ENCODE measurements at places on chromosomes 2 and 18.

- H3K4me1 ChIP-seq = no peaks in the 10 kb centered on the region
- H3K27ac ChIP-seq = no peak overlapping the region
- H3K36me3 ChIP-seq = no peaks in the 10 kb centered on the region
- H3K27me3 ChIP-seq = no peaks in the 10 kb centered on the region
- no peak for DNase-seq
Observed at GRCh38 chr18:46728219-46728930, 28.5 kb downstream of the ST8SIA5 start.

DNA sequence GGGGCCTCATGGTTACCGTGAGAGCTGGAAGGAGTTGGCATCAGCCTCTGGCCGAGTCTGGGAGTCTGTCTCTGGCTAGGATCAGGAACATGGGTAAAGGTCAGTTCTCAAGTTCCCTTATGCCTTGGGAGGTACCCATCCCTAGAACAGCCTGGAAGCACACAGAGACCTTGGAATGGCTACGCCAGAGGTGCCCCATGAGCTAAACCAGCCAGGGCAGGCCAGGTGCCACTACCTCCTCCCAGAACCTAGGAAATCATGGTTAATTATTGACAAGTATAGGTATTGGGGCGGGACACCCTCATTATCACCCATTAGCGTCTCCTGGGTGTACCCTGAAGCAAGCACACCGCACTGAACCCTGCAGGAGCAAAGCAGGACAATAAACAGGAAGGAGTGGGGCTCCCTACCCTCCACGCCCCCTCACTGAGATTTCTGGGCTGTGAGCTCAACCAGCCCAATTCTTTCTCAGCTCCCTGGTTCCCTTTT, 3.0 kb upstream of the ASPRV1 start:
- no peaks in the 10 kb centered on the region for H3K27me3 ChIP-seq
- no peak overlapping the region for H3K4me3 ChIP-seq
- no peaks in the 10 kb centered on the region for H3K4me1 ChIP-seq

- no peak for DNase-seq
- no peak overlapping the region for H3K27ac ChIP-seq
- no peaks in the 10 kb centered on the region for H3K27me3 ChIP-seq
- no peak overlapping the region for H3K4me3 ChIP-seq
- no peaks in the 10 kb centered on the region for H3K36me3 ChIP-seq
Observed at GRCh38 chr2:12930391-12930790, 213.7 kb downstream of the TRIB2 start.

GRCh38 chr2:479490-480176, 191.7 kb upstream of the ALKAL2 start:
- no peaks in the 10 kb centered on the region for H3K4me1 ChIP-seq
- H3K27me3 ChIP-seq = no peaks in the 10 kb centered on the region
- H3K4me3 ChIP-seq = no peak overlapping the region
- no peak for DNase-seq
- no peak overlapping the region for H3K27ac ChIP-seq
- no peaks in the 10 kb centered on the region for H3K36me3 ChIP-seq

DNA sequence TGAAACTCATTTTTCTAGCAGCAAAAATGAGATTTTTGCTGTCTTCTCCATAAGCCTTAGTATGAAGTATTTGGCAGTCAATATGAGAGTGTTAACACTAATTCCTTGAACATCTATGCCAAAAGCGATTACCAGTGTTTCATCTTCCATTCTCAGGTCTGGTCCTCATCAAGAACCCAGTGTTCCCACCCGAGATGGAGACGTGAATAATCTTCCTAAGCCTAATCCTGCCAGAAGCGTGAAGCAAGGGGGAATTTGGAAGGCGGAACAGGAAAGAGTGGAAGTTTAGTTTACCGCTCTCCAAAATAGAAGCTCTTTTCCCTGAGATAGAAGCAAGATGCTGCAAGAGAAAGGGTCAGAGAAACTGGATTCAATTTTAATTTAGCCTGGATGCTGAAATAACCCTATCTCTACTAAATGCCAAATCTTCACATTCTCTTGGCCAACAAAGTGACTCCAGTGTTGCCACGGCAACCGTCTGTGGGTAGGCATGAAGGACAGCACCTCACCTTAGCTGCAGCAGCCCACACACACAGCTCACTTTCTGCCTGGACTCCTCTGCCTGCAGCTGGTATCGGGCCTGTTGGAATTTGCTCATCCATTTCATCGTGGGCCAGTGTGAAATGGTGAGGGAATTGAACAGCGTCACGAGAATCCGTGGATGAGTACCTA, 711.1 kb downstream of the CBLN2 start:
- DNase-seq = no peak
- no peak overlapping the region for H3K4me3 ChIP-seq
- H3K27me3 ChIP-seq = no peaks in the 10 kb centered on the region
- H3K4me1 ChIP-seq = no peaks in the 10 kb centered on the region

- H3K27me3 ChIP-seq = no peaks in the 10 kb centered on the region
- H3K27ac ChIP-seq = no peak overlapping the region
- no peaks in the 10 kb centered on the region for H3K4me1 ChIP-seq
- no peaks in the 10 kb centered on the region for H3K36me3 ChIP-seq
- no peak overlapping the region for H3K4me3 ChIP-seq
- no peak for DNase-seq
Observed at GRCh38 chr2:57397550-57398360, 648.9 kb upstream of the VRK2 start.

- no peaks in the 10 kb centered on the region for H3K27me3 ChIP-seq
- peaks cover 15% of the 10 kb centered on the region for H3K4me1 ChIP-seq
- H3K4me3 ChIP-seq = peak overlapping the region; percentile 81
Observed at GRCh38 chr18:35343488-35343935, 708 bp downstream of the ZNF24 start.

GRCh38 chr2:61438670-61439069, 32.2 kb downstream of the USP34 start:
- no peak overlapping the region for H3K27ac ChIP-seq
- no peak for DNase-seq
- no peaks in the 10 kb centered on the region for H3K36me3 ChIP-seq
- H3K27me3 ChIP-seq = no peaks in the 10 kb centered on the region
- H3K4me3 ChIP-seq = no peak overlapping the region

DNA sequence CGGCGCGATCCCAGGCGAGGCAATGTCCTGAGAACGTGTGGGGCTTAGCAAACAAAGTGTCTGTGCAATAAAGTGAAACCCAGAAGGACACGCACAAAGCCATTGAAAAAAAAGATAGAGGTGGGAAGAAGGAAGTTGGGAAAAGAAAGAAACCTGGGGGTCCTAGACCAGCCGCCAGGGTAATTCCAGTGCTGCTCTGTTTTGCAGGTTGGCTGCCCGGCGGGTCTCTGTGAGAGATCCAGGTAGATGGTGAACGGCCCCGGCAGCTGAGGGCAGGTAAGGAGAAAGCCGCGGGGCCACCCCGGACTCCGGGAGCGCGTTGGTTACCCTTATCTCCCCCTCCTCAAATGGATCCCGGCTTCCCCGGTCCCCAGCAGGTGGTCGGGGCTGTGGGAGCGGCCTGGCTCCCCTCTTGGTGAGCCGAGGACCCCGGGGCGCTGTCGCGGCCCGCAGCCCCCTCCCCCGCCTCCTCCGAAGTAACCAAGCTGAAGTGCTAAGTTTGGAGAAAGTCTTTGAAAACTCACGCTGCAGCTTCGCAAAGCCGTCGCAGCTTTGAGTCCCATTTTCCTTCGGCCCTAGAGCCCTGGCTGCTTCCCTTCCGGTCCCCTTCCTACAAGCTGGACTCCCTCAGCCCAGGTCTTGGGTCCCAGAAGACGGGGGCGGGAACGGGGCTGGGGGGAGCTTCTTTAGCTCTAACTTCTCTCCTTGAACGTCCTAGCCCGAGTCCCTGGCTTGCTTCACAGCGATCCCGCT, 588 bp downstream of the OTX1 start:
- H3K36me3 ChIP-seq = no peaks in the 10 kb centered on the region
- H3K4me1 ChIP-seq = 0 out of 2 replicates have a peak, but pooled peaks cover 6% of the 10 kb centered on the region
- H3K4me3 ChIP-seq = peak overlapping the region; percentile 59
- DNase-seq = peak; percentile 45

DNA sequence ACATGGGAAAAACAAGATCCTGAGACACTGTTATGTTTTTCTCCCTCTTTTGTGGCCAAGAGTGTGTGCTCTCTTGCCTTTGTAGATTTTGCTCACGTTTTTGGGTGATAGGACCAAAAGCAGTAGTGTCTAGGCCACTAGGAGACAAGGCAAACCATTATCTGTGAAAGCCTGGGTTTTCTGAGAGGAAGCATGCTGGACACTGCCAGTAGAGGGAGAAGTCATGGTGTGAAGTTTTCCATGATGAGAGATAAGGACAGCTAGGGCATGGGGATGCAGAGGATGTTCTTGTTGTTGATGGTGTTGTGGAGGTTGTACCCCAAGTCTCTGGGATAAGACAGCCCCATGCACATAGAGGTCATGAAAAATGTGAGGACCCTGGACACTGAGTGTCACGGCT, 285.3 kb downstream of the SOX11 start:
- no peaks in the 10 kb centered on the region for H3K36me3 ChIP-seq
- H3K4me3 ChIP-seq = no peak overlapping the region
- H3K27ac ChIP-seq = no peak overlapping the region
- no peaks in the 10 kb centered on the region for H3K4me1 ChIP-seq
- DNase-seq = no peak
- H3K27me3 ChIP-seq = no peaks in the 10 kb centered on the region

DNA sequence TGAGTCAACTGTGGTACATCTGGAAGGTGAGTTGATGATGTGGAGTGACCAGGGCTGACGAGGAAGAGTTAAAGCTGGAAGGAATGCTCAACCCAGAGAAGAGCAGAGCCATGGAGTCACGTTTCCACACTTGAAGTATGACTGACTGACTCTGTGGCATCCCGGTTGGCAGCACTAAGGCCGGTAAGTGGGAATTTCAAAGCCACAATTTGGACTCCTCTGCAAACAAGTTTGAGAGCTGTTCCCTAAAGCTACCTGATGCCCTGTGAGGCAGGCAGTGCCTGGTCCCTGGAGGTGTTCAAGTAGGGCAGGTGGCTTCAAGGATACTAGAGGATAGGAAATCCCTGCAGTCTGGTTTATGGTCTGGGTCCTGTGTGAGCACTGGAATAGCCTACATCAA, 69.3 kb upstream of the ITGB6 start:
- no peaks in the 10 kb centered on the region for H3K27me3 ChIP-seq
- H3K27ac ChIP-seq = no peak overlapping the region
- H3K36me3 ChIP-seq = peaks cover 39% of the 10 kb centered on the region
- H3K4me3 ChIP-seq = no peak overlapping the region
- DNase-seq = no peak
- H3K4me1 ChIP-seq = peaks cover 14% of the 10 kb centered on the region

DNA sequence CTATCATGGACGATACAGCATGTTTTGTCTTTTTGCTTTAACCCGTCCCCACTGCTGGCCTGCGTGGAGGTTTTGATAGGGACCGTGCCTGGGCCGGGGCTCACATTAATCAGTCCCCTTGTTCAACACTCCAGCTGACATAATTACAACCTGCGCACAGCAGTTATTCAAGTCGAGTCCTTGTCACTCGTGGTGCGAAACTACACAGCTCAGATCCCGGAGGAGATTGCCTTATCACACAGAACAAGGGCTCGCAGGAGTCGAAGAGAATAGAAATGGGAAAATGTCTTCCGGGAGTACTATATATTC, 304.4 kb downstream of the ZNF407 start:
- H3K4me1 ChIP-seq = peaks cover 3% of the 10 kb centered on the region
- no peak overlapping the region for H3K27ac ChIP-seq
- H3K27me3 ChIP-seq = no peaks in the 10 kb centered on the region
- H3K4me3 ChIP-seq = no peak overlapping the region
- no peak for DNase-seq

DNA sequence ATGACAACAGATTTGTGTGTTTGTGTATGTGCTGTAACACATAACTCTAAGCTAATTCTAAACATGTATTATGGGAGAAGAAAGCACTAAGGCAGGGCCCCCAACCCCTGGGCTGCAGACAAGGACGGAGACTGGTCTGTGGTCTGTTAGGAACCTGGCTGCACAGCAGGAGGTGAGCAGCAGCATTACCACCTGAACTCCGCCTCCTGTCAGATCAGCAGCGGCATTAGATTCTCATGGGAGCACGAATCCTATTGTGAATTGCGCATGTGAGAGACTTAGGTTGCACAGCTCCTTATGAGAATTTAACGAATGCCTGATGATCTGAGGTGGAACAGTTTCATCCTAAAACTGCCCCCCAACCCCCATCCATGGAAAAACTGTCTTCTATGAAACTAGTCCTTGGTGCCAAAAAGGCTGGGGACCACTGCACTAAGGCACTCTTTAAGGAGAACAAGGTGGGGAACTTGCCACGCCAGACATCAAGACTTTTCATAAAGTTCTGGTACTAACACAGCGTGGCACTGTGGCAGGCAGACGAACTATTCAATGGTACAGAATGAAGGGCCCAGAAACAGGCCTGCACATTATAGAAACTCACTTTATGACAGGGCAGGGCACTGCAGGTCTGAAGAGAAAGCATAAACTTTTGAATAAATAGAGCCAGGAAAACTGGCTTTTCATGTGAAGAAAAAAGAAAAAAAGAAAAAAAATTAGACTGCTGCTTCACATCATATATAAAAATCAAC, 14.0 kb downstream of the REEP1 start:
- DNase-seq = no peak
- H3K27me3 ChIP-seq = no peaks in the 10 kb centered on the region
- H3K36me3 ChIP-seq = no peaks in the 10 kb centered on the region
- H3K27ac ChIP-seq = no peak overlapping the region
- H3K4me1 ChIP-seq = no peaks in the 10 kb centered on the region

- no peak overlapping the region for H3K27ac ChIP-seq
- H3K4me1 ChIP-seq = no peaks in the 10 kb centered on the region
- H3K4me3 ChIP-seq = no peak overlapping the region
- H3K36me3 ChIP-seq = no peaks in the 10 kb centered on the region
- DNase-seq = no peak
Observed at GRCh38 chr18:9454061-9454703, 21.1 kb upstream of the RALBP1 start.

GRCh38 chr2:182921234-182921633, 54.8 kb upstream of the FRZB start:
- H3K4me3 ChIP-seq = no peak overlapping the region
- peaks cover 65% of the 10 kb centered on the region for H3K36me3 ChIP-seq
- no peaks in the 10 kb centered on the region for H3K27me3 ChIP-seq
- DNase-seq = no peak
- peaks cover 24% of the 10 kb centered on the region for H3K4me1 ChIP-seq
- H3K27ac ChIP-seq = no peak overlapping the region

- no peaks in the 10 kb centered on the region for H3K27me3 ChIP-seq
- no peak overlapping the region for H3K4me3 ChIP-seq
- H3K27ac ChIP-seq = no peak overlapping the region
- no peak for DNase-seq
- peaks cover 6% of the 10 kb centered on the region for H3K4me1 ChIP-seq
Observed at GRCh38 chr2:240451108-240451611, 15.7 kb downstream of the GPC1 start.

- no peak overlapping the region for H3K27ac ChIP-seq
- no peaks in the 10 kb centered on the region for H3K4me1 ChIP-seq
- no peaks in the 10 kb centered on the region for H3K27me3 ChIP-seq
- no peak for DNase-seq
- H3K4me3 ChIP-seq = no peak overlapping the region
- no peaks in the 10 kb centered on the region for H3K36me3 ChIP-seq
Observed at GRCh38 chr2:241009191-241009590, 10.8 kb downstream of the SNED1 start.

GRCh38 chr2:119366649-119367471, at the start of the genes C2orf76 and DBI:
C2orf76 (minus strand) TSS chr2:119366834; CDS start chr2:119339959, 26,875 bp downstream.
DBI (plus strand) TSS chr2:119366977; CDS start chr2:119367052, 75 bp downstream.
- H3K36me3 ChIP-seq = peaks cover 36% of the 10 kb centered on the region
- H3K4me3 ChIP-seq = peak within 1 kb of the TSS; percentile 92
- H3K4me1 ChIP-seq = no peaks in the 10 kb centered on the region

All from SK-N-SH (cell line).